ENCODE measurements at places on chromosomes 16 and 17. TPM values are rescaled to one million over a fixed set of nuclear protein-coding genes. Genes with fewer than 3 reads are reported as not detected.

The MYH3 gene
- 0.51 TPM for total RNA-seq

The SLC35B1 gene
- 62.2 TPM for total RNA-seq

The C17orf78 gene
- not detected for total RNA-seq

The MRPS34 gene
- 79.3 TPM for total RNA-seq

GRCh38 chr16:27773344-27773743 is 223.4 kb downstream of the KATNIP start:
- no peak for DNase-seq
- H3K4me1 ChIP-seq, result no peaks in the 10 kb centered on the region
- H3K36me3 ChIP-seq, result peaks cover 28% of the 10 kb centered on the region
- no peaks in the 10 kb centered on the region for H3K27me3 ChIP-seq
- H3K27ac ChIP-seq, result no peak overlapping the region

DNA sequence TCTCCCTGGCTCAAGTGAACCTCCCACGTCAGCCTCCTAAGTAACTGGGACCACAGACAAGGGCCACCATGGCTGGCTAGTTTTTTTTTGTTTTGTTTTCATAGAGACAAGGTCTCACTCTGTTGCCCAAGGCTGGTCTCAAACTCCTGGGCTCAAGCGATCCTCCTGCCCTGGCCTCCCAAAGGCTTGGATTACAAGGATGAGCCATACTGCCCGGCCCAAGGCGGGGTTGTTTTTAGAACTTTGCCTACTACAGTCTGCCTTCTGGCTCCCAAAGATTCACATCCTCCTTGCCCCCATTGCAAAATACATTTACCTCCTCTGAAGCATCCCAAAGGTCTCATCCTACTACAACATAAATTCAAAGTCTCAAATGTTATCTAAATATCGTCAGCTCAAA is 49.5 kb upstream of the PHOSPHO1 start:
- no peaks in the 10 kb centered on the region for H3K27me3 ChIP-seq
- no peaks in the 10 kb centered on the region for H3K4me1 ChIP-seq
- H3K27ac ChIP-seq, result no peak overlapping the region

- no peak overlapping the region for H3K4me3 ChIP-seq
- H3K27ac ChIP-seq, result no peak overlapping the region
- peaks cover 14% of the 10 kb centered on the region for H3K4me1 ChIP-seq
- H3K36me3 ChIP-seq, result no peaks in the 10 kb centered on the region
Observed at GRCh38 chr17:50564916-50565315, 4.4 kb downstream of the CACNA1G start.

GRCh38 chr16:52561910-52562741 is 15.2 kb upstream of the TOX3 start:
- no peaks in the 10 kb centered on the region for H3K4me1 ChIP-seq
- no peak overlapping the region for H3K27ac ChIP-seq
- no peaks in the 10 kb centered on the region for H3K27me3 ChIP-seq
- no peak overlapping the region for H3K4me3 ChIP-seq
- no peaks in the 10 kb centered on the region for H3K36me3 ChIP-seq
- DNase-seq, result no peak

DNA sequence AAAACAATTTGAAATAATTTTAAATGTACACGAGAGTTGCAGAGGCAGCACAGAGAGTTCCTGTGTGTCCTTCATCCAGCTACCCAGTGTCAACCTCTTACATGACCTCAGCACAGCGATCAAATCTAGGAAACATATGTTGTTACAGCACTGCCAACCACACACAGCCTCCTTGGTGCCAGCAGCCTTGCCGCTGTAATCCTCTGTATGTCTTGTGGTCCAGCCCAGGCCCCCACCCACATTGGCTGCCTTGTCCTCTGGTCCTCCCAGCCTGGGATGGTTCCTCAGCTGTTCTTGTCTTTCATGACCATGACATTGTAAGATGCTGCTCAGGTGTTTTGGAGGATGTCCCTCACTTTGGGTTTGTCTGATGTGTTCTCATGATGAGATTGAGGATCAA is 178.0 kb downstream of the RPTOR start:
- H3K27me3 ChIP-seq, result no peaks in the 10 kb centered on the region
- no peak overlapping the region for H3K27ac ChIP-seq
- no peaks in the 10 kb centered on the region for H3K4me1 ChIP-seq
- no peaks in the 10 kb centered on the region for H3K36me3 ChIP-seq

DNA sequence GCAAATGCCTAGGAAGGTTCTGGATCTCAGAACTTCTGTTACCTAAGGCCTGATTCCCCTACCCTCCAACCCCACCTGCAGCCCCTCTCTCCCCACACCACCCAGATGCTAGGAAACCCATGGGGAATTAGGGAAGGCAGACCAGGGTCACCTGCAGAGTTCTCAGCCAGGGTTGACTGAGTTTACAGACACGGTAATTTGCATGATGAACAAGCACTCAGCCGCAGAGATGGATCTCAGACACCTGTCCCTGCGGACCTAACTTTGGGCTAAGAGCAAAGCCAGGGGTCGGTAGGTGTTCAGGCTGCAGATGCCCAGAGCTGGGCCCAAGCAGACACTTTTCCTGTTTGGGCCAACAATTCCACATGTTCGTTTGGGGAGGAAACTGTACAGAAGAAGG is 2.9 kb downstream of the ABI3 start:
- no peaks in the 10 kb centered on the region for H3K27me3 ChIP-seq
- H3K36me3 ChIP-seq, result no peaks in the 10 kb centered on the region
- H3K4me1 ChIP-seq, result peaks cover 98% of the 10 kb centered on the region
- H3K4me3 ChIP-seq, result peak overlapping the region; percentile 66
- no peak for DNase-seq
- H3K27ac ChIP-seq, result peak overlapping the region; percentile 67

- H3K4me1 ChIP-seq, result no peaks in the 10 kb centered on the region
- no peaks in the 10 kb centered on the region for H3K27me3 ChIP-seq
- H3K4me3 ChIP-seq, result no peak overlapping the region
- no peak for DNase-seq
- no peaks in the 10 kb centered on the region for H3K36me3 ChIP-seq
- no peak overlapping the region for H3K27ac ChIP-seq
Observed at GRCh38 chr16:23999663-24000062, 163.9 kb downstream of the PRKCB start.

GRCh38 chr17:14454746-14455145 is 153.9 kb downstream of the HS3ST3B1 start:
- H3K27me3 ChIP-seq, result no peaks in the 10 kb centered on the region
- DNase-seq, result no peak
- H3K4me1 ChIP-seq, result peaks cover 2% of the 10 kb centered on the region
- no peak overlapping the region for H3K27ac ChIP-seq

GRCh38 chr16:85088570-85089199 is 23.6 kb downstream of the CIBAR2 start:
- no peak overlapping the region for H3K27ac ChIP-seq
- peaks cover 10% of the 10 kb centered on the region for H3K4me1 ChIP-seq
- no peak for DNase-seq
- H3K4me3 ChIP-seq, result no peak overlapping the region
- no peaks in the 10 kb centered on the region for H3K36me3 ChIP-seq

DNA sequence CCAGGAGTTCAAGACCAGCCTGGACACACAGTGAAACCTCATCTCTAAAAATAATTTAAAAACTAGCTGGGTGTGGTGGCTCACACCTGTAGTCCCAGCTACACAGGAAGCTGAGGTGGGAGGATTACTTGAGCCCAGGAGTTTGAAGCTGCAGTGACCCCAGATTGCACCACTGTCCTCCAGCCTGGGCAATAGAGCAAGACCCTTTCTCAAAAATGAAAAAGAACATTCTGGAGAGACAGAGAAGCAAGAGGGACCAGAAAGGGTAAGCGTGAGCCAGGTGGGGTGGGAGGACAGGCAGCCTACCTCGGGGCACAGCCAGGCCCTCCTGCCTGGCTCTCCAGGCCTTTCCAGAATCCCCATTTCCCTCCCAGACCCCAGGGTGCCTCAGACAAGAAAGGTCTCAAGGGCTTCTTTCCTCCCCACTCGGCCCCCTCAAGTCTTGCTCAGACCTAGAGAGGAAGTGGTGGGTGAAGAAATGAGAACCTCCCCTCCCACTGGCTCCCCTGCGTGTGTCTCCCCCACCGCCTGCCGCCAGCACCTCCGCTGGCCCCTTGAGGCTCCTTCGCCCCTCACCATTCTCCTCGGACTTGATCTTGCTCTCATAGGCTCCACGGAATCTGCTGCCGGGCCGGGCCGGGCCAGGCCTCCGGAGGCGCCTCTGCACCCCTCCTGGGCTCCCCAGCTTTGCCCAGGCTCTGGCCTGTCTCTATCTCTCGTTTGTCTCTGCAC is 503 bp downstream of the C16orf54 start:
- no peak for DNase-seq
- H3K27ac ChIP-seq, result no peak overlapping the region
- H3K36me3 ChIP-seq, result no peaks in the 10 kb centered on the region
- no peaks in the 10 kb centered on the region for H3K27me3 ChIP-seq

All from heart left ventricle (tissue), 16 donors.